ENCODE measurements at places on chromosomes 11 and 22.
A peak's percentile ranks its signal among the peaks of the same experiment; 100 is the strongest.

GRCh38 chr11:115256397-115257197 is 247.6 kb downstream of the CADM1 start:
- DNase-seq, result peak; percentile 42

GRCh38 chr11:68892576-68892975 is 11.1 kb downstream of the MRPL21 start:
- no peak for DNase-seq

- DNase-seq, result no peak
These were observed 19.1 kb downstream of the OR8D1 start for GRCh38 chr11:124294687-124295086.

DNA sequence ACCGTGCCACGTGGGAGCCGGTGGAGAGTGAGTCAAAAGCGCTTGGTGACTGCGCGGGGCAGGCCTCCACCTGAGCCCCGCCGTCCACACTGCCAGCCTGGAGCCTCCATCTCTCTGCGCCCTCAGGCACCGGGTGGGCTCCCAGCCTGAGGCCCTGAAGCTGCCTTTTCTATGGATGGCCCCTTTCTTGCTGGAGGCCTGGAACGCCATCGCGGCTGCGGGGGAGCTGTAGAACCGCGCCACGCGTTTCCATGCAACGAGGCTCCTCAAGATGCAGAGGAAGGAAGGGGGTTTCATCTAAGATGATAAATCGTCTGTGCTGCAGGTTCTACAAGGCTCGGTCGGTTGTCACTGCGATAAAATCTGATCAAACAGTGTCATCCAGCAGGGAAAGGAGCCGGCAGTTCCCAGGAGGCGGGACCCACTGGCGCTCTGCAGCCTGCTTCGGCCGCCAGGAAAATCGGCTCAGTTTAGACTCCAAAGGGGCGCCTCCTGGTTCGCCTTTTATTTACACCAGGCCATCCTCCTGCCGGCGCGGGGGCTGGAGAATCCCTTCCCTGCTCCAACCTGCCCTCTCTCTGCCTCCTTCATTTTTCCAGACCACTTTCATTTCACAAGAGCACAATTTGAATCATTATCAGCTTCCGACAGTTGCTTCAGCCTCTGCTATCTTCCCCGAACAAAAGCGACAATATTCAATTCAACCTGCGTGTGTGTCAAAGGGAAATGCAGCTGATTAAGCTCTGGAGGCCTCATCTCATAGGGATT is 624.4 kb downstream of the BRD1 start:
- DNase-seq, result peak; percentile 23

DNA sequence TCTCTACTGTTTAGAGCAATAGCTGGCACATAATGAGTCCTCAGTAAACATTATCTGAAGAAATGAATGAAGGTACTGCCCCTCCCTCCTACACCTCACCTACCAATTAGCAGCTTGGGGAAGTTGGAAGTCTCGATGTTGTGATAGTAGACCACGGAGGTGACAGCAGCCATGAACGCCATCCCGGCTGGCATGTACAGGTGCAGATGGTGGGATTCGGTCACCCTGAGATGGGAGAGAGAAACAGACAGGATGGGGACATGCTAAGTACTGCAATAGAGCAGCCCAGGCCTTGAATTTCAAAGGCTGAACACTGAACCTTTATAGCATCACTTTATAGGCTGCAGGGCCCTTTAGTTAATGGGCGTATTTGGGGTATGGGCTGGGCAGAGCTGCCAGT is 6.6 kb downstream of the ABCC8 start:
- DNase-seq, result no peak

GRCh38 chr11:18449251-18449650 is 6.4 kb upstream of the LDHAL6A start:
- no peak for DNase-seq

- DNase-seq, result no peak
These were observed 30.0 kb upstream of the RAB39A start for GRCh38 chr11:107898270-107898669.

GRCh38 chr22:19086896-19087295 is 35.3 kb downstream of the DGCR2 start:
- DNase-seq, result no peak

DNA sequence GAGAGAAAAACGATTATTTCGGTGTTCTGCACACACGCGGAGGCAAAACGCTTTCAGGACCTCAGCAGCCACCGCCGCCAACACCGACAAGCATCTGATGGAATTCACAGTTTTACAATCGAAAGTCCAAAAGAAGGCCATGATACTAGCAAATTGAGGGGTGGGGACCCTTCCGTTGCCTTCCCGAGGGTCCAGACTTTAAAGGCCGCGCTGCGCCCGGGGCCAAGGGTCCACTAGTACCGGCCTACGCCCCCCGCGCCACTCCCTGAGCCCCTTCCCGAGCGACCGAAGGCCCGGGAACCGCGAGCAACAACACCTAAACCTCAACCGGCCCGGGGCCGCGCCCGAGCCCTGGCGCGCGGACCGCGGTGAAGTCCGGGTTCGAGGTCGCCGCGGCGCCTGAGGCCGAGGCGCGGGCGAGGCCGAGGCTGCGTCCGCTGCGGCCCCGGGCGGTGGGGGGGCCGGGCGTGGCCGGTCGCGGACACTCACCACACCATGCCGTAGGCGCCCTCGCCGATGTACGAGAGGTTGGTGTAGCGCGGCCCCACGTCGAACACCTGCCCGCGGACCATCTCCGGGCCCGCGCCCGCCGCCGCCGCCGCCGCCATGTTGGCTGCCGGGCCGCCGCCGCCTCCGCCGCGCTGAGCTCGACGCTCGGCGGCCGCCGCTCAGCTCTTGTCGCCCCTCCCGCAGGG is 465 bp downstream of the MAPK1 start:
- DNase-seq, result peak; percentile 58

- peak; percentile 71 for DNase-seq
These were observed 634 bp downstream of the TIMM8B start for GRCh38 chr11:112085822-112086421.

- no peak for DNase-seq
These were observed 162.5 kb downstream of the CEP164 start for GRCh38 chr11:117489999-117490679.

- DNase-seq, result no peak
These were observed 3.5 kb downstream of the MYO18B start for GRCh38 chr22:25745341-25746011.

- no peak for DNase-seq
These were observed 61.9 kb upstream of the PARVG start for GRCh38 chr22:44118645-44119315.
